ENCODE measurements at places on chromosomes 11 and 22.

DNA sequence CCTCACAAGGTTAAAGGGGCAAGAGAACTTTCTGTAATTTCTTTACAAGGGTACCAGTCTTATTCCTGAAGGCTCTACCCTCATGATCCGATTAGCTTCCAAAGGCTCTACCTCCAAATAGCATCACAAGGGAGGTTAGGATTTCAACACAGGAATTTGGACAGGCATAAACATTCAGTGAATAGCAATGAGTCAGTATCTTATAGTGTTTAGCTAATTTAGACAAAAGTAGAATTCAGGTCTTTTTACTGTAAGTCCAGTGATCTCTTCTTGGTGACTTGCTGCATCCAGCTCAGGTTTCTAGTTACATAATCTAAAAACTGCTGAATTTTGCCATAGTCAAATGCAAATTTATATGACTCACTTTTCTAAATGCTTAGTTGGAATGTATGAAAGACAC is 1995.6 kb upstream of the RAG2 start:
- no peaks in the 10 kb centered on the region for H3K36me3 ChIP-seq
- peaks cover 4% of the 10 kb centered on the region for H3K4me1 ChIP-seq
- H3K27me3 ChIP-seq: no peaks in the 10 kb centered on the region
- no peak overlapping the region for H3K27ac ChIP-seq

DNA sequence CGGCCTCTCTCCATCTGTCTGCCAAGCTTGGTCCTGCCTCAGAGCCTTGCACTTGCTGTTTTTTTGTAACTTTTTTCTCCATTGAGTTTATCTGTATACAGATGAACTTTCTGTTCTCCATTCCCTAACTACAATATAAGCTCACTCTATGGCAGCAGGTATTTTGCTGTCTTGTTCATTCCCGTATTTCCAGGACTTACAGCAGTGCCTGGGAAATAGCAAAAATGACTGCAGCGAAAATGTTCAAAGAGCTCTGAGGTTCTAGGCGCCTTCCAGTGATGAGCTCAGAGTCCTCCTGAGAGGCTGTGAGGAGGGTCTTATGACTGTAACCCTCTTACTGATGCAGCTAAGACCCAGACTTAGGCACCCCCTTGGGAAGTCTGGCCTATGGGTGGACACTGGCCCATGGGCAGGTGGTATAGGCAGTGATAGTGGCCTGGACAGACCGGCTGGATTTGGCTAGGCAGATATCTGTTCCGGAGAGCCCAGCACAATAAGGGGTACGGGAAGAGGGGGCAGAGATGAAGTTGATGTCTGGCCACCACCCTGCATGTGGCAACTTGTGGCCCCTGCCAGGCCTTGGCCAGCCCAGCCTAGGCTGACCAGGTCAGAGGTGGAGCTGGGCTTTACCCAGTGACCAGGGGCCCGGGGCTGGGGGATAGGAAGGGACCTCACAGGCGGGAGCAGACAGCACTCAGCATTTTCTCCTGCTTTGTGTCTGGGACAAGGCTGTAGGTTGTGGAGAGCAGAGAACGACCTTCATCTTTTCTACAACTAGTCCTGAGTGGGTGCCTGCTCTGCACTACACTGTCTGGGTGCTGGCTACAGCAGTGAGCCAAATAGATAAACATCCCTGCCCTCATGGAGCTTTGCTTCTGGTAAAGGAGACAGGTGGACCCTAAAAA is 4.6 kb downstream of the ATF4 start:
- H3K4me3 ChIP-seq: no peak overlapping the region
- no peak overlapping the region for H3K27ac ChIP-seq
- DNase-seq: no peak
- H3K4me1 ChIP-seq: no peaks in the 10 kb centered on the region

DNA sequence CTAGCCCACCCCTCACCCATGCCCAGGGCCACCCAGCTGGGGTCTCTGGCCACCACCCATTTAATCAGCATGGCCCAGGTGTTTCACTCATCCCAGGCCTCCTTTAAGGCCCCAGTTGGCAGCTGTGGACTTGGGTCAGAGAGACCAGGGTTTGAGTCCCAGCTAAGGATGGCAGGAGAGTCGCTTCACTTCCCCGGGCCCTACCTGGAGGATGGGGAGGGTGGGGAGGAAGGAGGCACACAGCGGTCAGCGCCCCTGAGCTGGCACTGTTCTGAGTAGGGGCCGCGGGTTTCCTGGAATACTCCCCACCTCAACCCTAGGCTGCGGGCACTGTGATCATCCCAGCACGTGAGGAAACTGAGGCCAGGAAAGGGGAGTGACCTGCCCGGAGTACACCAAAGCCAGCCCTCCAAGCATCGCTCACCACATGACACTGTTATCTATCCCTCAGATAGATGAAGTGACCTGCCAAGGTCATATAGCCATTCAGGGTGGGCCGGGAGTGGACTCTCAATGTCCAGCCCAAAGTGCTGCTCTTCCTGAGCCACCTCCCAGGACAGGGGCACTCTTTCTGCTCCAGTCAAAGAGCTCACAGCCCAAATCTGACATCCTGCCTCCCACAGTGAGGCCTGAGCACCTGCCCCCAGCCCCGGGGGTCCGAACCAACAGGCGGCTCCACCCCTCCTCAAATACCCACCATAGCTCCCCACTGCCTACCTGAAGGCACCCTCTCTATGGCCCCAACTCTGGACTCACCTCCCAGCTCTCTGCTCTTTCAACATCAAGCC is 3.4 kb upstream of the ATP5MGL start:
- H3K27ac ChIP-seq: no peak overlapping the region
- DNase-seq: no peak
- H3K36me3 ChIP-seq: no peaks in the 10 kb centered on the region
- no peaks in the 10 kb centered on the region for H3K27me3 ChIP-seq
- peaks cover 5% of the 10 kb centered on the region for H3K4me1 ChIP-seq

- H3K36me3 ChIP-seq: no peaks in the 10 kb centered on the region
- H3K4me1 ChIP-seq: no peaks in the 10 kb centered on the region
- no peak for DNase-seq
- no peaks in the 10 kb centered on the region for H3K27me3 ChIP-seq
Observed at GRCh38 chr22:50102946-50103345, 13.1 kb downstream of the MOV10L1 start.

- no peak overlapping the region for H3K4me3 ChIP-seq
- peaks cover 3% of the 10 kb centered on the region for H3K4me1 ChIP-seq
- DNase-seq: no peak
- H3K27ac ChIP-seq: no peak overlapping the region
- H3K36me3 ChIP-seq: no peaks in the 10 kb centered on the region
Observed at GRCh38 chr11:96841792-96842191, 452.0 kb downstream of the JRKL start.

DNA sequence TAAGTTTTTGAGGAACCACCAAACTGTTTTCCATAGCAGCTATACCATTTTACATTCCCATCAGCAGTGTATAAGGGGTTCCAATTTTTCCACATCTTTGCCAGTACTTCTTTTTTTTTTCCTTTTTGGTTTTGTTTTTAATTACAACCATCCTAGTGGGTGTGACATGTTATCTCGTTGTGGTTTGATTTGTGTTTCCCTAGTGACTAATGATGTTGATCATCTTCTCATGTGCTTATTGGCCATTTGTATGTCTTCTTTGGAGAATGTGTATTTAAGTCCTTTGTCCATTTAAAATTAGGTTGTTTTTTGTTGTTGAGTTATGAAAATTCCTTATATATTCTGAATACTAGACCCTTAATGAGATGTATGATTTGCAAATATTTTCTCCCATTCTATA is 59.3 kb downstream of the STIM1 start:
- H3K36me3 ChIP-seq: no peaks in the 10 kb centered on the region
- no peak overlapping the region for H3K27ac ChIP-seq
- no peak overlapping the region for H3K4me3 ChIP-seq
- DNase-seq: no peak

GRCh38 chr22:26285632-26286031 is 116.4 kb downstream of the SEZ6L start:
- H3K36me3 ChIP-seq: no peaks in the 10 kb centered on the region
- H3K27me3 ChIP-seq: no peaks in the 10 kb centered on the region
- no peak overlapping the region for H3K27ac ChIP-seq
- no peak overlapping the region for H3K4me3 ChIP-seq
- no peak for DNase-seq
- no peaks in the 10 kb centered on the region for H3K4me1 ChIP-seq

DNA sequence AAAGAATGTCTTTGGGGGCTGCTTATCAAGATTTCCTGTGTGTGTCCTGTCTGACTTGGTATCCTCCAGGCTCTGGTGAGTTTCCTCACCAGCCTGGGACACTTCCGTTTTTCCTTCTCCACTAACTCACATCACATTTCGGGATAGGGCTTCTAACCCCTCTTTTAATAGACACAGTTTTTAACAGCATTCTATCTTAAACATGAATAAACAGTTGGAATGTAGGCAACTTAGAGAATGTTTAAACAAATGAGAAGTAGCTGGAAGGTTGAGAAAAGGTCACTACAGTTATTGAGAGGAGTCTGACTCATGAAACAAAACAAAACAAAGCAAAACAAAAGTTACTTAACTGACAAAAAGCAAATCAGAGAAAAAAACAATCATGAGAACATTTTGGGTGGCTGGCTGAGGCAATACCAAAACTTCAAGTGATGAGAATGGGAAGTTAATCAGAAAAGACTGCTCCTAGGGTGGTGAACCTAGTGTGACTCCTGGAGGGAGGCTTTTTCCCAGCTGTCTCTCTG is 64.7 kb upstream of the CTSC start:
- peaks cover 5% of the 10 kb centered on the region for H3K4me1 ChIP-seq
- H3K4me3 ChIP-seq: no peak overlapping the region
- H3K27ac ChIP-seq: no peak overlapping the region
- no peak for DNase-seq
- no peaks in the 10 kb centered on the region for H3K36me3 ChIP-seq
